HFFc6 (cell line): ENCODE measurements at places on chromosomes 16 and 17. TPM values are rescaled to one million over a fixed set of nuclear protein-coding genes. Genes with fewer than 3 reads are reported as not detected.
A peak's percentile ranks its signal among the peaks of the same experiment; 100 is the strongest.

DNA sequence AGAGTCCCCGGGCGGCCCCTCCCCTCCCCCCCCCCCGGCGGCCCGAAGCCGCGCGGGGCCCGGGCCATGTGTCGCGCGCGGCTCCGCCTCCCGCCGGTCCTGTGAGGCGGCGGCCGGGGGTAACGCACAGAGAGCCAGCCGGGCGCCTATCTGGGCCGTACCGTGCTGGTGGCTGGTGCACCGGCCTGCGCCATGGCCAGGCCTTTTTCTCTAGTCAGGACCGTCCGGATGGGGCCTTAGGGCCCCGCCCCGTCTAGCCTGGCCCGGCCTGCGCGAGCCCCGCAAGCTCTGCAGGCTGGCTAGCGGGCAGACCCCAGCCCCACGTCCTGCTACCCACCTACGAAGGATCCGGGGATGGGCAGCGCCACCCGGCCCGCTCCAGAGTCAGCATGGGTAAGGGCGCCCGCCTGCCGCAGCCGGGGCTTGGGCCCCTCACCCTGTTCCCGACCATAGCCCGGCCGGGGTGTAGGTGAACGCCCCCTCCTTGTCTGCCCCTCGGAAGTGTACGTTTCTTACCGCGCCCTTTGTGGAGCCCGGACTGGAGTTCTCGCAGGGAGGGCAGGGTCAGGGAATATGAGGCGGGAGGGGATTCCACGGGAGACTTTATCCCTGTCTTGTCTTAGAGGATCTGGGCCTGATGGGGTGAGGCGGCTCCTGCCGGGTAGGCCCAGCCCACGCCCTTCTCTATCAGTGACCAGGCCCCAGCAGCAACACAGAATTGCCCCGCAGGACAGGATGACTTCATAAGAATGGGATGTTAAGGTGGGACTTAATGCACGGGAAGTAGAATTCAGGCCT lies at the start of gene CENPT:
Gene CENPT (minus strand): TSS at position 630 of the 798 bp plus-strand sequence. CDS start 13,834 bp downstream, outside the sequence.
- peaks cover 3% of the 10 kb centered on the region; the same call in 1 of the 2 replicates for H3K27me3 ChIP-seq
- peak; percentile 73 for DNase-seq
- H3K4me1 ChIP-seq = peaks cover 49% of the 10 kb centered on the region
- H3K27ac ChIP-seq = peak within 1 kb of the TSS; percentile 96
- peaks cover 6% of the 10 kb centered on the region; the same call in 1 of the 2 replicates for H3K36me3 ChIP-seq

DNA sequence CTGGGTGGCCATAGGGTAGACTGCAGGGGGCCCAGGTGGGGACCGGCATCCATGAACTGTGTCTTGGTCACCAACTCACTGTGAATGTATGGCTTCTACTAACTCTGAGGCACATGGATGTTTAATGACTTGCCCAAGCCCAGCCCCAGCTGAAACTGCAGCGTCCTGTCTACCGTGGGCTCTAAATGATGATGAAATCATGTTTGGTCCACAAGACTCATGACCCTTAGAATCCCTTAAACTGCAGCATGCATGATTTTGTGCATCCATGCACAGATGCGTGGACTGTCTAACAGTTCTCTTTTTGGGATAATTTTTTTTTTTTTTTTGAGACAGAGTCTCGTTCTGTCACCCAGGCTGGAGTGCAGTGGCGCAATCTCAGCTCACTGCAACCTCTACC lies 32.4 kb upstream of the CREBBP start:
- DNase-seq = no peak
- no peak overlapping the region for H3K4me3 ChIP-seq
- H3K27ac ChIP-seq = no peak overlapping the region
- H3K27me3 ChIP-seq = peaks cover 12% of the 10 kb centered on the region
- no peaks in the 10 kb centered on the region for H3K36me3 ChIP-seq
- H3K4me1 ChIP-seq = no peaks in the 10 kb centered on the region

GRCh38 chr16:83651871-83652270 lies 155.9 kb upstream of the HSBP1 start:
- no peaks in the 10 kb centered on the region; the same call in 1 of the 2 replicates for H3K36me3 ChIP-seq
- H3K4me1 ChIP-seq = no peaks in the 10 kb centered on the region
- DNase-seq = no peak
- no peak overlapping the region for H3K4me3 ChIP-seq
- peaks cover 1% of the 10 kb centered on the region; the same call in 1 of the 2 replicates for H3K27me3 ChIP-seq
- no peak overlapping the region for H3K27ac ChIP-seq

GRCh38 chr16:89104930-89105571 lies 11.4 kb downstream of the ACSF3 start:
- H3K36me3 ChIP-seq = peaks cover 8% of the 10 kb centered on the region
- no peaks in the 10 kb centered on the region for H3K4me1 ChIP-seq
- no peak for DNase-seq
- no peak overlapping the region for H3K4me3 ChIP-seq
- H3K27me3 ChIP-seq = peaks cover 2% of the 10 kb centered on the region; the same call in 1 of the 2 replicates

- H3K36me3 ChIP-seq = peaks cover 7% of the 10 kb centered on the region; the same call in 1 of the 2 replicates
- H3K4me1 ChIP-seq = no peaks in the 10 kb centered on the region
- DNase-seq = no peak
- H3K27me3 ChIP-seq = no peaks in the 10 kb centered on the region; the same call in 1 of the 2 replicates
These were observed 279.5 kb upstream of the ASIC2 start for GRCh38 chr17:33572615-33573014.

DNA sequence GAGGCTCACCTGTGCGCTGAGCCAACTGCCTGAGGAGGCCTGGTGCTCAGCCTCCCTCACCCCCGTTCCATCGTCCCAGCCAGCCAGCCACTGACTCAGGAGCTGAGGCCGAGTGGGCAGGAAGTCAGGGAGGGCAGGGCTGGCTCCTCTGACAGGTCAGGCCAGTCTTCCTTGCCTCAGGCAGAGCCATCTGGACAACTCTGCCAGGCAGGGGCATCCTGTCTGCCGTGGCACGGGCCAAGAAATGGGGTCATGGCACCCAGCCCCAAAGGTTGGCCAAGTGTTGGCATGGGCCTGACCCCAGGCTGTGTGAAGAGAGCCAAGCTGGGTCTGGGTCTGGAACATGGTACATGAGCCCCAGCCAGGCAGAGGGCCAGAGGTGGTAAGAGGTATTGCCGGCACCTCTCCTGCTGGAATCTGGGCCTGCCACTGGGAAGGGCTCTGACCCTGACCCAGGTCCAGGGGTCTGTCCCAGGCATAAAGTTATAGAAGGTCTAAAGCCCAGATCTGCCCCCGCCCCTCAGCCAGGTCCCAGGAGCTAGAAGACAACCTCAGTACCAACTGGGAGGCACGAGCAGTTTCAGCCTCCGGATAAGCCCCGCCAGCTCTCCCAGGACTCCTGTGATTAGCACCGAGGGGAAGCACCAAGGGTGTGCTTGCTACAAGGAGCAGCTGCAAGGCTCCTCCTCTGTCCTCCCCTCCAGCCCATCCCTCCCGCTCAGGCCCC lies 2.5 kb upstream of the VASN start:
- peak; percentile 57 for DNase-seq
- peaks cover 37% of the 10 kb centered on the region for H3K4me1 ChIP-seq
- peaks cover 5% of the 10 kb centered on the region for H3K27me3 ChIP-seq
- H3K27ac ChIP-seq = peak overlapping the region; percentile 36

DNA sequence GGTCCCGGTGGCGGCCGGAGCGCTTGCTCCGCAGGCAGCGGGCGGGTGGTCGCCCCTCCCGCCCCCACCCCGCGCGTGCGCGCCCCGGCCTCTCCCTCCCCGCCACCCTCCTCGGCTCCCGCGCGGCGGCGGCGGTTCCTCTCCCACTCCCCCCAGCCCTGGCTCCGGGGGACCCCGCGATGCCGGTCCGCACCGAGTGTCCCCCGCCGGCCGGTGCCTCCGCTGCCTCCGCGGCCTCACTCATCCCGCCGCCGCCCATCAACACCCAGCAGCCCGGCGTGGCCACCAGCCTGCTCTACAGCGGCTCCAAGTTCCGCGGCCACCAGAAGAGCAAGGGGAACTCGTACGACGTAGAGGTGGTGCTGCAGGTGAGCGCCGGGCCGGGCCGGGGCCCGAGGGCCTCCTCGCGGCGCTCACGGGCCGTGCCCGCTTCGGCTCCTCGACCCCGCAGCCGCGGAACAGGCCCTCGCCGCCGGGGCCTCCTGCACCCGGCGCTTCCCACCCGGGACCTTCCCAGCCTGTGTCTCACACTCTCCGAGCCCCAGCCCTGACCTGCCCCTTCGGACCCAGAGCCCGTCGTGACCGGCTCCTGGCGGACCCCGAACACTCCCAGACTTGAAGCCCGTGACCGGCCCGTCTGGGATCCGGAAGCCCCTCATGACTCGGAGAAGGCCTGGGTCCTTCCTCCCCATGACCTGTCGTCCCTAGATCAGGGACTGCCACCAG lies 490 bp downstream of the GID4 start:
- no peaks in the 10 kb centered on the region; the same call in 1 of the 2 replicates for H3K36me3 ChIP-seq
- no peak for DNase-seq
- H3K27me3 ChIP-seq = no peaks in the 10 kb centered on the region; the same call in 1 of the 2 replicates
- peak overlapping the region; percentile 90 for H3K4me3 ChIP-seq
- H3K4me1 ChIP-seq = peaks cover 44% of the 10 kb centered on the region

GRCh38 chr17:17999364-18000029 lies 26.8 kb downstream of the DRC3 start:
- H3K4me3 ChIP-seq = no peak overlapping the region
- no peaks in the 10 kb centered on the region for H3K36me3 ChIP-seq
- no peak for DNase-seq

GRCh38 chr17:81493198-81494038 lies 19.2 kb downstream of the ACTG1 start:
- no peak overlapping the region for H3K4me3 ChIP-seq
- peaks cover 5% of the 10 kb centered on the region; the same call in 1 of the 2 replicates for H3K27me3 ChIP-seq
- no peak for DNase-seq
- H3K36me3 ChIP-seq = no peaks in the 10 kb centered on the region
- H3K4me1 ChIP-seq = peaks cover 5% of the 10 kb centered on the region; the same call in 1 of the 2 replicates

DNA sequence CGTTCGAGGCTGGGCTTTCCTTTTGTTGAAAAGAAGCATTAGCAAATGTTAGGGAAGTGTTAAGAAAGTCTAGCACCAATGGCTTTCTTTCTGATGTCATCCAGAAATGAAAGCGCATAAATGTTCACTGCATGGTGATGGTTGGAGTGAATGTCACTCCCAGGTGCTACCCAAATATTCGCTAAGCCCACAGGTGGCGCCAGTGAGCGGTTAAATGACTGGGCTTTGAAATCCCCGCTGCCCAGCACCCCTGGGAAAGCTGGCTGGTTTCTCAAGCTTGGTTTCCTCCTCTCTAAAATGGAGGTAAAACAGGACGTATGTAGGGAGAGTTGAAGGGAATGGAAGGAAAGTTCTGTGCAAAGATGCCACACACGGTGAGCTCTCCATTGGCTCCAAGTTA lies 104.4 kb downstream of the IRX5 start:
- H3K4me3 ChIP-seq = no peak overlapping the region
- DNase-seq = no peak

Gene MYH11
- total RNA-seq = 0.18 to 0.23 TPM (median 0.19 TPM) in 3 replicates

Gene OR1G1
- total RNA-seq = not detected in 2 replicates
